SW 1271 (cell line): ENCODE measurements at places on chromosomes 3 and 15.
A peak's percentile ranks its signal among the peaks of the same experiment; 100 is the strongest.

DNA sequence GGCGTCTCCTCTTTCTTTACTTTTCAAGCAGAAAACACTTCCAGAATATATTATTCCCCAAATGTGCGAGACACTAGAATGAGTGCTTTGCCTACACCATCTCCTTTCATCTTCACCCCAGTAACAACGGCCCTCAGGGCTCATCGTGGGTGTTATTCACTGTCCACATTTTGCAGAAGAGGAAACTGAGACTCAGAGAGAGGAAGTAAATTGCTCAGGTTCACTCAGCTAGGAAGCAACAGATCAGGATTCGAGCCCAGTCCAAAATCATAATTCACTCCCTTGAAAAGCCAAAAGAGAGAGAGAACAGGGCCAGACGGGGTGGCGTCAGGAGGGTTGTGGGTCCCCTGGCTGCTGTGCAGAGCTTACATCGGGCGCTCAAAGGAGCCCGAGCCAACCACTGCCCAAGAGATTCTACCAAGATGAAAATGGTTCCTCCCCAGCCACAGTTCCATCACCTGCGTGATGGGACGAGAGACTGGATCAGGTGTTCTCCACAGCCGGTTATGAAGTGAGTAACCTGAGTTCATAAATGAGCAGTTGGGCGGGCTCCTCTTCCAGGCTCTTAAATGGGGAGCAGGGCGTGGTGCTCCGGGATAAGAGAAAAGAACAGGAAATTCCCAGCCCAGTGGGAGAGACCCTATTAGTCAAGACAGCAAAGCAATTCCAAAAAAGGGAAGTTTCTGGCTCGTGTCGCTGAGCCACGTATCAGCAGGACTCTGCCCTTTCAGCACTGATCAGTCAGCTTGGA, 48.6 kb upstream of the FLNB start:
- no peak for DNase-seq

DNA sequence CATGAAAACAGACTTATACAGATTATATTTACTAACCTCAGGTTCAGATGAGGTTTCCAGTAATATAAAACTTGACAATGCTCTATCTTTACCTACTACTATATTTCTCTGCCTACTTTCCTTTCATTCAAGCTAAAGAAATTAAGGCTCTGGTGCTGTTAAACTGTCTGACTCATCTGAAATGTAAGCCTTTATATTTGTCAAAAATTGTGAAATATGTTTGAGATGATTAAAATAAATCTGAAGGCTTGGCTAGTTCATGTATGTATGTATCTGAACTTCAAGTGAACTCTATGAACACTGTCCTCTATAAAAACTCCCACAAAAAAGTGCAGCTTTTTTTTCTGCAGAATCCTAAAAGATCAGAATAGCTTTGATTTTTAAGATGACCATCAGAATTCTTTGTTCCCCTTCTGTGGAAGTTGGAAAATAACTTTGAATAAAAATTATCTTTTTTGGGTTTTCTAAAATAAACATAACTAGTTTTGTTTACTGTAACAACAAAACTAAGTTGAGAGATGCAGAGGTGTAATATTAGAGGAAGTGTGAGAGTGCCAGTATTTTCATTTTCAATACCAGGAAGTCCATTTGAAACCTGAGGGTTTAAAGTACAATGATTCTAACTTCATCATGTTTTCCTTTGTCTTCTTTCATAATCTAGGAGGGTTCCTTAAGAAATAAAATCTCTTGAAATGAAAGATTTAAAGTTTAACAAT, 42.2 kb downstream of the ILDR1 start:
- no peak for DNase-seq

DNA sequence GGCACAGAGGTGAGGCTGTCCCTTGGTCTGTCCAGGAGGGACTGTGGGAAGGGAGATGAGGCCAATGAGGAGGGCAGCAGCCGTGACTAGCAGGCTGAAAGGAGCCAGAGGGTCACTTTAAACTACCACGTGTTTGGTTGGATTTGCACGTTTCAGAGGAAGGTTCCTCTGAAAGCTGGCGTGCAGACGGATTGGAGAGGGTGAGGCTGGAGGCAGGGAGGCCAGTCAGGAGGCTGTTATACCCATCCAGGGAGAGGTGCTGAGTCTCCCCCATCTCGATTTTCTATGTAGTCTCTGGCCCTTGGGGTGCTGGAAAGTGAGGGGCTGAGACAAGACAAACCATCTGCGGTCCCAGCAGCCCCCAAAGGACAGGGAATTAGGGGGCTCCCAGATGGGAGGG, 60.0 kb upstream of the SLC6A1 start:
- DNase-seq: no peak

- no peak for DNase-seq
Observed at GRCh38 chr3:126865736-126866135, 117.2 kb upstream of the PLXNA1 start.

DNA sequence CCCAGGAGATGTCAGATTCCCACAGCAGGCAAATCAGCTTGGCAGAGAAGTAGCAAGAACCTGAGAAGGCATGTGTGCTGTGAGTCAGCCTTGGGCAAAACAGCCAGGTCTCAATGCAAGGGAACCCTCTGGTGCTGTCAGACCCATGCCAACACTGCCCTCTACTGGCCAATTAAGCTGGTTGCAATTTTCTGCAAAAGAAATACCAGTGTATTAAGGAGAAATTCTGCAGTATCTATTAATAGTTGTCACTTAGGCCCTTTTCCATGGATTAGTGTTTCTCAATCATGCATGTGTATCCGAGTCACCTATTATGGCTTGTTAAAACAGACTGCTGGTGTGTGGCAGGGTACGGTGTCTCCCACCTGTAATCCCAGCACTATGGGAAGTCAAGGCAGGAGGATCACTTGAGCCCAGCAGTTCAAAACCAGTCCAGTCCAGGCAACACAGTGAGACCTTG, 26.2 kb downstream of the MAP4 start:
- peak; percentile 17 for DNase-seq
